Posterior vena cava (tissue), 2 donors: ENCODE measurements at places on chromosomes 5 and 9. TPM values are rescaled to one million over a fixed set of nuclear protein-coding genes. Genes with fewer than 3 reads are reported as not detected.

Gene ZNF622
- total RNA-seq, result 18.7 TPM

- DNase-seq, result no peak
Observed at GRCh38 chr5:39475881-39476842, 51.4 kb upstream of the DAB2 start.

- DNase-seq, result no peak
Observed at GRCh38 chr9:109145051-109145450, 22.0 kb downstream of the FRRS1L start.

DNA sequence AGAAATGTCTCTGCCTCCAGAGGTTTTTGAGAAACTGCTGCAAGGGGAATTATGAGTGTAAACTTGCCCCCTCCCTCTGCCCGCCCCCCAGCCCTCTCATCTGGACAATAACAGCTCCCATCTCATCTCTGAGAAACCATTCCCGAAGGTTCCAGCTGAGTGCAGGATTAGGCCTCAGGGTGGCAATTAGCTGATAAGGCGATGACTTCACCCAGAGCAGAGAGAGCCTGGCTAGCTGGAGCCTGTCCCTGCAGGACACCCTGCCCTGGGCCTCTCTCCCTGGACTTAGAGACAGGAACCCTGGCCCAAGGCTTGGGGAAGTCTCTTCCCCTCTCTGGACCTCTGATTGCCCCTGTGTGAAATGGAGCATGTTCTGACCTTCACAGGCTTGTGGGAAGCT lies 45.7 kb upstream of the HAND1 start:
- DNase-seq, result no peak

DNA sequence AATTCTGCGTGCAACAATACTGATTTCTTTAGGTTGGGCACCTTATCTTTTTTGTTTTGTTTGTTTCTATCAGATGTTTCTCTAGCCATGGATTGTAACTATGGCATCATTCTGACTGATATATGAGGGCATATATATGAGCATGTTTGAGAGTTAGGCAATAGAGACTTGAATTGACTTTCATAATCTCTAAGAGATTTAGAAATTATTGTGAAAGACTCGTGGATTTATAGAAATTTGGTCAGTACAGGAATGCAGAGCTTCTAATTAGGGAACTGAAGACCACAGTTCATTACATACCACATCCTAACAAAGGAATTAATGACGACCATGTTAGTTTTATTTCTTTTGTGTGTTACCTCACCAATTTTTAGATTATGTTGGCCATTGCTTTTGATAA lies 546.0 kb upstream of the GRAMD2B start:
- no peak for DNase-seq
